PC-3 (cell line): ENCODE measurements at places on chromosomes 6 and 20. TPM values are rescaled to one million over a fixed set of nuclear protein-coding genes. Genes with fewer than 3 reads are reported as not detected.

C2 gene
- total RNA-seq: 1.1 TPM in 1 of 2 replicates, not detected in the other

BPIFB2 gene
- total RNA-seq: not detected in 2 replicates

NNAT gene
- not detected in 2 replicates for total RNA-seq

NR2E1 gene
- 0.07 TPM in 1 of 2 replicates, not detected in the other for total RNA-seq

VWA7 gene
- 0.98 and 1.9 TPM in 2 replicates for total RNA-seq

SH3BGRL2 gene
- total RNA-seq: 3.7 and 3.8 TPM in 2 replicates

GSS gene
- 82.0 and 95.9 TPM in 2 replicates for total RNA-seq

SAMD10 gene
- total RNA-seq: 7.4 and 13.4 TPM in 2 replicates

HLA-DRA gene
- not detected in 2 replicates for total RNA-seq

EPHA7 gene
- total RNA-seq: 0.52 and 1.4 TPM in 2 replicates

PRICKLE4 gene
- total RNA-seq: 0.26 and 1.7 TPM in 2 replicates

EPPIN gene
- total RNA-seq: not detected in 2 replicates

EPB41L1 gene
- 48.2 and 53.0 TPM in 2 replicates for total RNA-seq

FRS3 gene
- 3.9 and 4.3 TPM in 2 replicates for total RNA-seq

TCP11 gene
- 1.3 and 1.7 TPM in 2 replicates for total RNA-seq

APCDD1L gene
- 2.0 and 4.9 TPM in 2 replicates for total RNA-seq

OOEP gene
- total RNA-seq: not detected in 2 replicates

KCNQ5 gene
- total RNA-seq: 0.17 TPM in 1 of 2 replicates, not detected in the other

PHACTR1 gene
- total RNA-seq: not detected in 2 replicates

BMP2 gene
- total RNA-seq: 0.40 and 0.73 TPM in 2 replicates

FNDC1 gene
- not detected in 2 replicates for total RNA-seq

ZNF334 gene
- 0.52 and 0.58 TPM in 2 replicates for total RNA-seq

TMEM200A gene
- total RNA-seq: 0.40 TPM in 1 of 2 replicates, not detected in the other

MICB gene
- total RNA-seq: 25.6 and 32.9 TPM in 2 replicates

CRISP2 gene
- total RNA-seq: not detected in 2 replicates

CUL9 gene
- 30.4 and 43.8 TPM in 2 replicates for total RNA-seq

OPN5 gene
- total RNA-seq: not detected in 2 replicates

C6orf52 gene
- 0.80 TPM in 1 of 2 replicates, not detected in the other for total RNA-seq

XKR7 gene
- not detected in 2 replicates for total RNA-seq

MYLIP gene
- total RNA-seq: 12.5 and 14.1 TPM in 2 replicates

CAGE1 gene
- total RNA-seq: 0.29 TPM in 1 of 2 replicates, not detected in the other

OR2H1 gene
- not detected in 2 replicates for total RNA-seq

CST4 gene
- 0.98 TPM in 1 of 2 replicates, not detected in the other for total RNA-seq
